ENCODE measurements at places on chromosomes 7 and 10.

- DNase-seq, result no peak
Observed at GRCh38 chr7:106655703-106656498, 5.1 kb downstream of the CCDC71L start.

DNA sequence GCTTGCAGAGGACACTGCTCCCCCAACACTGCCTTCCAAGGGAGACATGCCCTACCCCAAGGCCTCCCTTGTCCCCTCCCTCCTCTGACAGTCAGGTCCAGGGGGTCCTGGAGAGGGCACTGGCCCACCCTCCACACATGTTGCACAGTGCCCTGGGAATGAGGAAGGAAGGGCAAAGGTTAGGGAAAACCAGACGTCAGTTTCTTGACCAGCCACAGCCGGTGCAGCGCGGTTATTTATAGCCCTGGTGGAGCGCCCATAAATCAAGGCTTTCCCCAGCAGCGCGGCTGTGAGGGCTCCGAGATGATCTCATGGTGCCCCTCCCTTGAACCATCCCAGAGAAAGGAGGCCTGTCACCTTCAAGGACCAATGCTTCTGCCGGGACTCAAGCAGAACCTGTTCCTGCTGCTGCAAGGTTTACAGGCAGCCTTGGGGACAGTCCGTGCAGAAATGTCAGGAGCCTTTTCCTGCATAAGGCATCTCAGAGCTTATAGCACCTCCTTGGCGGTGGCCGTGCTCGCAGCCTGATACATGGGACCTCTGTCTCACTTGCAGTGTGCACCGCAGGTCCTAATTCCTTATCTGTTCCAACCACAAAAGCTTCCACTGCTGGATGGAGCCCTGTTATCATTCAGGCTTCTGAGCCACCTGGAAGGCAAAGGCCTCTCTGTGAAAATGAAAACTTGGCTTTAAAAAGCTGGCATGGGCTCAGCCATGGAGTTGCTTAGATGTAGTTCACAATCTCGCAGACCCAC lies 127.3 kb downstream of the LHPP start:
- DNase-seq, result peak; percentile 51

DNA sequence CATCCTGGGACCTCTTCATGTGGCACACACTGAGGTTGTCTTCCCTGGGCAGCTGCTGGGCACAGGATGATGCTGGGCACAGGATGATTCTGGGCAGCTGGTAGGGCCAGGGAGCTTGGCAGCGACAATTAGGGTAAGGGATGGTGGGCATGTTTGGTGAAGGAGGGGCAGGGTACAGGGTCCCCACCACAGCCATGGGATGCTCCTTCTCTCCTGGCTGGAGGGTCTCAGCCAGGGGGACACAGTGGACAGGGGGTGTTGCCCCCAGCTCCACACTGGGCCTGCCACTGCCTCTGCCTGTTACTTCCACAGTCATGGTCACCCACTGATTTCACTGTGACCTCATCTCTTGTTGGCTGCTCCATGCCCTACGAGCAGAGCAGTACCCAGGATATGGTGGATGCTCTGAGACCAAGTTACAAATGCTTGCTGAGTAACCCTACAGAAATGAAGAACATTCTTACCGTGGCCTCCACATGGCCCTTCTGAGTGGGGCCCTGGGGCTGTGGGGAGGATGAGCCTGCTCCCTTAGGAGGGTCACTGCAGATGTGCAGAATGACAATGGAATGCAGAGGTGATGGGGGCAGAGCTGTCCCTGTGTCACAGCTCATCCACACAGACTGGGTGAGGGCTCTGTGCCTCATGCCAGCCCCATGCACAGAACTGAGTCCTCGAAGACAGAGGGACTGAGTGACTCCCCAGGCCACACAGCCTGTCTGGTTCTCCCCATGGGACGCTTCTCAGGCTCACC lies 28.4 kb upstream of the RET start:
- peak; percentile 13 for DNase-seq

GRCh38 chr7:71019706-71020105 lies 112.2 kb upstream of the GALNT17 start:
- no peak for DNase-seq

DNA sequence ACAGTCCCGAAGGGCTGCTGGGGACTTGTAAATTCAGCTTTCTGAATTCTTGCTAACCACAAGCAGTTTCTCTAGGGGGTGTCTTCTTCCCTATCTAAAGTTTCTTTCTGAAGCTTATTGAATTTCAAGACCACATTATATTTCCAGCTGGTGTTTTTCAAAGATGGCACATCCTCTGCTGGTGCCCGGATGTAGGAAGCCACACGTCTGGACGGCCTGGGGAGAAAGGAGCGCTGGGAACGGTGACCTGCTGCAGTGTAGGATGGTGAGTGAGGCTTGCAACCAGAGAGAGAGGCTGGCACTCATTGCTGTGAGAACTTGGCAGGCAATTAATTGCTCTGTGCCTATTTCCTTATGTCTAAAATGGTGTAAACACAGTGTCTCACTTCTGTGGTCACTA lies 776.4 kb downstream of the TYW1 start:
- no peak for DNase-seq

- peak; percentile 72 for DNase-seq
Observed at GRCh38 chr7:137801003-137801402, 45.8 kb downstream of the DGKI start.

- no peak for DNase-seq
Observed at GRCh38 chr10:30365278-30365677, 16.2 kb upstream of the MTPAP start.

DNA sequence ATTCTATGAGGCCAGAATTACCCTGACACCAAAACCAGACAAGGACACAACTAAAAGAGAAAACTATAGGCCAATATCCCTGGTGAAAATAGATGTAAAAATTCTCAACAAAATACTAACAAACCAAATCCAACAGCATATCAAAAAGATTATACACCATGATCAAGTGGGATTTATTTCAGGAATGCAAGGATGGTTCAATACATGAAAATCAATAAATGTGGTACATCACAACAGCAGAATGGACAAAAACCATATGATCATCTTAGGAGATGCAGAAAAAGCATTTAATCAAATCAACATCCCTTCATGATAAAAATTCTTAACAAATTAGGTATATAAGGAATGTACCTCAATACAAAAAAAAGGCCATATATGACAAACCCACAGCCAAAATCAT lies 5.6 kb upstream of the SCART1 start:
- no peak for DNase-seq

GRCh38 chr7:98193474-98194180 lies 17.6 kb upstream of the BHLHA15 start:
- DNase-seq, result no peak

GRCh38 chr10:129864601-129865126 lies 99.4 kb downstream of the EBF3 start:
- no peak for DNase-seq

- no peak for DNase-seq
Observed at GRCh38 chr7:143188994-143189393, 5.8 kb downstream of the TAS2R39 start.

- peak; percentile 2 for DNase-seq
Observed at GRCh38 chr10:55091691-55092328, 290.8 kb upstream of the PCDH15 start.
